ENCODE measurements at places on chromosomes 7 and 10.

DNA sequence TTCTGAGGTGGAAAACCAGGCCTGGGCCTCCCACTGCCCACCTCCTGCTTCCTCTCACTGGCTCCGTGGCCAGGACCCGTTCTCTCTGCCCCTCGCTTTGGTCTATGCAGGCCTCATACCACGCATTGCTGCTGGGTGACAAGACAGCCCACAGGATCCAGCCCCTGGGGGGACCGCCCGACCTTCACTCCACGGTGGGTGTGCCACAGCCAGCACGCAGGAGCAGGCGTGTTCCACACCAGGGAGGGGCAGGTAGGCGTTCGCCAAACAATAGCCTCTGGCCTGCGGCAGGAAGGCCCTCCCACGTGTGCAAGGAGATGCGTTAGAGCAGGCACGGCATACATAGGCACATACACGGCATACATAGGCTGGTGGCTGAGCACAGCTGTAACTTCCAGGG is 233.4 kb downstream of the WDR37 start:
- no peak for DNase-seq

DNA sequence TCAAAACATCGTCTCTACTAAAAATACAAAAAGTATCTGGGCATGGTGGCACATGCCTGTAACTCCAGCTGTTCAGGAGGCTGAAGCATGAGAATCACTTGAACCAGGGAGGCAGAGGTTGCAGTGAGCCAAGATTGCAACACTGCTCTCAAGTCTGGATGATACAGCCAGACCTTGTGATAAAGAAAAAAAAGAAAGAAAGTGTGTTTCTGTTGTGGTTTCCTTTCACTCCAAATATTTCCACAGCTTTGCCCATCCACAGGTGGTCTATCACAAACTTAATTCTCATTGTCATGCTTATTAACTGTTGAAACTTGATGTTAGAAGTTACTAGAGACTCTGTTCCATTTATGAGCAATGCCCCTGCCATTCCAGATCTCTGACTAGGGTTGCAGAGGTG is 316.0 kb upstream of the SEMA3C start:
- no peak for DNase-seq

DNA sequence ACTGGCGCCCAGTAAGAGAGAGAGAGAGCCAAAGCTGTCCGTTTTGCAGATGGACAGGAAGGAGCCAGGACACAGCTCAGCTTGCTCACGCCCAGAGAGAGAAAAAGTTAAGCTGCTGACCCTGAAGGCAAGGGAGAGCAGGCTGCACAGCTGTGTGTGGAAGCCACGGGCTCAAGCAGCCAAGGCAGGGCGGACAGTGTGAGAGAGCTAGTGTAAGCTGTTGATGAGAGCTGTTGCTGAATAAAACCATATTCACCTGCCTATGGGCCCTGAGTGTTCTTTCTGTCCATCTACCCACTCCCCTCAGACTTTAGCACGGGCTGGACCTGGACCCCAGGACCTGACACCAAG is 5.4 kb downstream of the INMT start:
- no peak for DNase-seq

GRCh38 chr7:37028909-37029440 is 304.7 kb upstream of the AOAH start:
- DNase-seq, result no peak

DNA sequence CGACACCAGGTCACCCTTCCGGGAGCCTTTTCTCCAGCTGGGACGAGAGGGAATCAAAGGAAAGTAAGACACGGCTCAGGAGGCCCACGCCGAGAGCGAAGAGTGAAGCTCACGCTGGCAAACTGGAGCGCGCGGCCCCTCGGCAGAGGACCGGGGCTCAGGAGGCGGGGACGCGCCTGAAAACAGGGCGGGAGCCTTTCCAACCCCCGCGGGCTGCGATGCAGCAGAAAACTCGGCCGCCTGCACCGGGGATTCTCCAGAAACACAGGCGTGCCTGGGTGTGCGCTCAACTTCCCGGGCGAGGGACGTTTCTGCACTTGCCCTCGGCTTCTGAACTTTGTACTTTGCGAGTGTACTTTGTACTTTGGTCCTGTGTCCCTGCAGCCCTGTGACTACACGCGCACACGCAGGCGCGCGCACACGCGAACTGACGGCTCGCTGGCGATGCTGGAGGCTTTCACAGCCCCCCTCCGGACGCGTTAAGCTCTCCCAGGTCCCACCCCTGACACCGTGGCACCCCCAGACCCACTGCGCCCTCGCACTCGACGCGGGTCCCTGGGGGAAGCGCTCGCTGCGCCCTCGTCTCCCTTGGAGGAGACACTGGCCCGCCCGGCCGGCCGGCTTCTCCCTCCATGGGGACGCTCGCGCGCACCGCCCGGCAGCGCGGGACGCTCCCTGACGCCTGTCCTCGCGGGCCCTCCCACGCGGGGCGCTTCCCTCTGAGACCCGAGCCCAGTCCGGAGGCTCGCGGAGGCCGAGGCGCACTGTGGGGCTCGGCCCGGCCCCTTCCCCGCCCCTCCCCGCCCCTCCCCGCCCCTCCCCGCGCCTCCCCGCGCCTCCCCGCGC is 588 bp upstream of the PAOX start:
- peak; percentile 58 for DNase-seq

GRCh38 chr7:4137552-4137951 is 544.5 kb upstream of the FOXK1 start:
- no peak for DNase-seq

DNA sequence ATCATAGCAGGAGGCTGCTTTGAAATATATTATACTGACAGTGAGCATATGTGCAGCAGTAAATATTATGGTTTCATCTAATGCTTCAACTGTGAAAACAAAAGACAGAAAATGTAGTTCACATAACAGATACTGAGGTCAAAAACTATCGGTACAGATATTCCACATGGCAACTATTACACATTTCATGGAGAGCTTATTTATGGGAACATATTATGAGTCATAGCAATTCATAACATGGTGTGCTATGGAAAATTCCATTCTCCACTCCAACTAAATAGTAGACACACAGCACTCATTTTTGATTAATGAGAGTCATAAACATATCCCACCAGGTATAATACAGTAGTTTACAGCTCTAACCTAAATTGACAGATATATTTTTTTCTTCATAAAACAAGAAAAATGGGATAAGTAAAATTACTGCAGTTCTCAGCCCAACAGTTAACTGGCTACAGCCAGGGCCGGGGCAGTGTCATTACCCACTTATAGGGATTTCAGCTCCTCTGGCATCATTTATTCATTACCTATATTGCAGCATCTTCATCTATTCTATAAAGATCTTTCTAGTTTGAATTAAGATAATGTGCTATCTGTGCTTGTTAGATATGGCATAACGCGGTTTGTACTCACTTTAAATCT is 475.6 kb upstream of the KLF6 start:
- no peak for DNase-seq

DNA sequence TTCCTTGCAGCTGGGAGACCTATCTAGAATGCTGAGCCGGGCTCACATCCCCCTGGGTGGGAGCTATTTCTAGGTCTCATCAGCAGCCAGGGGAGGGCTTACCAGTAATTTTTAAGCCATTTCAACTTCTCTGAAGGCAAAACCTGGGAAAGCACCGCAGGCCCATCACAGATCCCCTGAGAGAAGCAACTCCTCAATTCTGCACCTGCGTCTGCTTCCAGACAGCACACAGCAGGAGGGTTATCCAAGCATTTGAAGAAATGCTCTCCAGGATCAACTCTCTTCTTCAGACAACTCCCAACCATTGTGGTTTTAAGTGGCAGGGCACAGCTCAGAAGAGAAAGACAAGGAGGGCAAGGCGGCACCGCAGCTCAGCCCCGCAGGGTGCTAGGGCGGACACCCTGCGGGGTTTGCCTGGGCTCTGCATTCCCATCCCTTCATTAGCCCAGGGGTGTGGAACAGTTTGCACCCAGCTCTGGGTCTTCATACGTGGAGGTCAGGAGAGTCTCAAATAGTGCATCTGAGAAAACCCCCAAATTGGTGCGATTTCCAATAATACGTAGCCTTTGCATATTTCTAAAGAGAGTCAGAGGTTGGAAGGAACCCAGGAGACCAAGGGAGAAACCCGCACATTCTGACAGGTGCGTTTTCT is 618.7 kb downstream of the DNAJB6 start:
- DNase-seq, result no peak

GRCh38 chr10:114925587-114926586 is 12.1 kb upstream of the TRUB1 start:
- peak; percentile 18 for DNase-seq

GRCh38 chr10:77315496-77316129 is 322.0 kb downstream of the KCNMA1 start:
- no peak for DNase-seq

DNA sequence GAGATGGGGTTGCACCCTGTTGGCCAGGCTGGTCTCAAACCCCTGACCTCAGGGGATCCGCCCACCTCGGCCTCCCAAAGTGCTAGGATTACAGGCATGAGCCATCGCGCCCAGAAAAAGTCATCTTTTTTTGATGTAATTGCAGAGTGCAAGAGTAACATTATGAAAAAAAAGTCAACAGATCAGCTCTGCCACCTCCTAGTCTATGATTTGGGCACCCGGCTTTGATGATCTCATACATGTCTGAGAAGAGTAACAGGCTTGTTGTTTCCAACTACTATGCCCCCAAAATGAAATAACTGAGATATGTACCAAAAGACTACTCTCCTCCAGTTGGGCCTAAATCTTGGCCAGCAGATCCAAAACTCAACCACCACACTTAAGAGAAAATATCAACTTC is 40.8 kb downstream of the VOPP1 start:
- no peak for DNase-seq

DNA sequence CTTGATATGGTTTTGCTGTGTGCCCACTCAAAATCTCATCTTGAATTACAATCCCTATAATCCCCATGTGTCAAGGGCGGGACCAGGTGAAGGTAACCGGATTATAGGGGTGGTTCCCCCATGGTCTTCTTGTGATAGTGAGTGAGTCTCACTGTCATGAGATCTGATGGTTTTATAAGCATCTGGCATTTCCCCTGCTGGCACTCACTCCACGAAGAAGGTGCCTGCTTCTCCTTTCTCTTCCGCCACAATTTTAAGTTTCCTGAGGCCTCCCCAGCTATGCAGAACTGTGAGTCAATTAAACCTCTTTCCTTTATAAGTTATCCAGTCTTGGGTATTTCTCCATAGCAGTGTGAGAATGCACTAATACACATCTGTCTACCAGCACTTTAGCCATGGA is 109.5 kb upstream of the SDK1 start:
- DNase-seq, result no peak

DNA sequence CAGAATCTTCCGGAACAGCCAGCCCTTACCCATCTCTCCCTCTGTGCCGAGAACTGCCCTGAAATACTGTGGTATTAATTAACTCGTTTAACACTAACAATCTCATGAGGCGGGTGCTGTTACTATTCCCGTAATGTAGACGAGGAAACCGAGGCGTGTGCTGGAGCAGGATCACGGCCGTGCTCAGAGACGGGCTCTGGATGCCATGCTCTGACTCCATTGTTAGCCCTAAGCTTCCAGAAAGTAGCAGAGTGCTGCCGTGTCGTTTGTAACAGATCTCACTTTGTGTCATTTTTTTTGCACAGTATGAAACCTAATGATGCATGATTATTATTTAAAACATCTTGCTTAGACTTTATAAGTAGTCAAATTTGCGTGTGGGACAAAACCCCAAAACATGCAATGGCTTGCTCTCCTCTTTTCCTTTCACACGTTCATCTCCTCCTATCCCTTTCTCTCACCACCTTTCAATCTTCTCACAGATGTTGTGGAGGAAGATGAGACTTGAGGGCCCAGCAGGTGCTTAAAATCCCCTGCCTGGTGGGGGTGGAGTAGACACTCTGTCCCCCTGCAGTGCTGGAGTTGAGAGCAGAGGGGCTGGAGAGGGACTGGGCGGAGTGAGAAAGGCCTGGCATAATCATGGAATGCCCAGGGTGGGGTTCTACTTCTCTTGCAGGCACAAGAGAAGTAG is 482 bp upstream of the ACTR3C start:
- no peak for DNase-seq

- DNase-seq, result no peak
Observed at GRCh38 chr10:71272056-71272771, 46.8 kb upstream of the SLC29A3 start.

- no peak for DNase-seq
Observed at GRCh38 chr7:115221456-115221855, 299.6 kb downstream of the MDFIC start.

- DNase-seq, result no peak
Observed at GRCh38 chr7:54757711-54758110, 1.3 kb downstream of the SEC61G start.

DNA sequence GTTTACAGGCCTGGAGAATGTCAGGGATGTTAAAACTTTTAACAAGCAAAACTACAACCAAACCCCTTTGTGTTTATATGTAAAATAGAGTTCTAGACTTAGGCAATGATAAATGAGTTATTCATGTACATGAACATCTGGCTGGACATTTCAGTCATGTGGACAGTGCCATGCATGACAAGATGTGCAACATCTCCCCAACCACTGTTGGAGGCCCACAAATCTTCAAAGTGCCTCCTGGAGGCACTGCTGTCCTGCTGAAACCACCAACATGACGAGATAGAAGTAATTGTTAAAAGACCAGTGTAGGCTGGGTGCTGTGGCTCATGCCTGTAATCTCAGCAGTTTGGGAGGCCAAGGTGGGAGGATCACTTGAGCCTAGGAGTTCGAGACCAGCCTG is 18.4 kb downstream of the PPIA start:
- DNase-seq, result no peak

DNA sequence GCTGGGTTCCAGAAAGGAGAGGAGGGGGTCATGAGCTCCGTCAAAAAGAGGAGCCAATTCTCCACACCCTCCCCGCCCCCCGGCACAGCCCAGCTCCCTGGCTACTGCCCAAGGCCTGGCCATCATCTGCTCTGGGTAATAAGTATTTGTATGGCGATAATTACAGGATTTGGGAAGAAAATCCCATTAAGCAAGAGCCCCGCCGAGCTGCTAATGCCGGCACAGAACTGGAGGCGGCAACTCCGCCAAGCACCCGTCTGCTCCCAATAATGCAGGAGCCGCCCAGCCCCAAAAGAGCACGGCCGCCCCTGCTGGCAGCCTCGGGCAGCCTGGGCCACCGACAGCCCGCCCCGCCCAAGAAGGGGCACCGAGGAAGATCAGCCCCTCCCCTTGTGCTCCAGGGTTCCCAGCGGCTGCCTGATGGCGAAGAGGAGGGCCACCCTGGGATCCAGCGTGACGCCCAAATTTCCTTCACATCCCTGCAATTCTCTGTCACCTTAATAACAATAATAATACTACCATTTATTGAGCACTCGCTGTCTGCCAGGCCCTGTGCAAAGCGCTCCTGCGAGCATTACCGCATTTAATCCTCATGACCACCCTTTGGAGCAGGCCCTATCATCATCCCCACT is 5.9 kb downstream of the SLIT1 start:
- no peak for DNase-seq

Measured in activated T-helper 2 cell treated with anti-CD3 and anti-CD28 coated beads, Interferon-gamma antibody, Interleukin-2, Interleukin-4, amounts not matched to agents 10 μg/mL and 5 μg/mL and 100 μg/mL, durations not matched to agents 14 hours and 24 hours and 36 hours (primary cell).